Daoy (cell line): ENCODE measurements at places on chromosomes 1 and 21. TPM values are rescaled to one million over a fixed set of nuclear protein-coding genes. Genes with fewer than 3 reads are reported as not detected.

DNA sequence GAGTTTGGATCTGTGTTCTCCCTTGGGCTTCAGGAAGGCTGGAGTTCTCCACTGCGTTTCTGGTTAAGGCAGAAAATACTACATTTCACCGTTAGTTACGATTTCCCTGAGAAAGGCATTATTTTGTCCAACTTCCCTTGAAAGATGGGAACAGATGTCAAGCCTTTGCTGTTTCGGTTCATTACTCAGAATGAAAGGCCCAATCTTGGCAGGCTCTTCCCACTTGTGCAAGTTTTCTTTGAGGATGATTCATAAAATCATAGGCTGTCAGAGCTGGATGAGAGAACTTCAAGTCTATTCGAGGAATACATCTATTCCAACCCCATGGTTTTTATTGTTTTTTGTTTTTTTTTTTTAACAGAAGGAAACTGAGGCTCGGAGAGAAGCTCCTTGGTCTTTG lies 205.2 kb downstream of the GRIK3 start:
- DNase-seq = no peak

DNA sequence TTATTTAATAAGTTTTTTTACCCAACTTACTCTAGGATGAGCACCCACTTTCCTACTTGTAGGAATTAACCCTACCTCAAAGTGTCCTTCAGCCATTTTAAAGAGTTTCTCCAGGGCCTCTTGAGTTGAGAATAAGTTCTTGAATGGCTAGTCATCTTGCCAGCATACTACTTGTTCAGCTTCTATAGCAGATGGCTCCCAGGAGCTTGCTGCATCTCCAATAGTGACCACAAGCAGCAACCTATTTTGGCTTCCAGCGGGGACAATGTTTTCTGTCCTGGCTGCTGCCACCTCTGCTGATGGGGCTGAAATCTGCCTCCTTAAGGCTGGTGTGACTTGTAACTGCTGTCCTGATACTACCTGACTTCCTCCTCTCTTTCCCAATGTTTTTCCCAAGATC lies 20.8 kb upstream of the PIK3R3 start:
- DNase-seq = no peak

DNA sequence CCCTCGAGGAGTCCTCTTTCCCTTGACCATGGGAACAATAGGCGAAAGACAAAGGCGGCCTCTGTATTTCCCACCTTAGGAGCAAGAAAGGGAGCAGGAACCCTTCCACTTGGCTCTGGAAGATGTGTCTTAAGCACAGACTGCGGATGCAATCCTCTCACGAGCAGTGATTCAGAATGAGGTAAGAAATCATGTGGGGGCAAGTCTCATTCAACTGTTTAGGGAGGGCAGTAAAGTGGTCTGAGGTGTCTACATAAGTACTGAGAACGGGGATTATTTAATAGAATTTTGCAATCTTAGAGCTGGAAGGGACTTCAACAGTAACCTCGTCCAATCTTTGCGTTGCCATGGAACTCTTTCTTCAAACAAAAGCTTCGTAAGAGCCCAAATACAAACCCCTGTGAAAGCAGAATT lies 1.6 kb upstream of the DYRK3 start:
- DNase-seq = peak; percentile 80

- no peak for DNase-seq
Observed at GRCh38 chr1:162956922-162957321, 95.9 kb upstream of the CCDC190 start.

GRCh38 chr1:156889802-156890580 lies 3.5 kb upstream of the PEAR1 start:
- DNase-seq = peak; percentile 75

GRCh38 chr1:6248932-6249738 lies 5.2 kb downstream of the HES3 start:
- no peak for DNase-seq

- peak; percentile 31 for DNase-seq
Observed at GRCh38 chr1:3105167-3105863, 36.3 kb downstream of the PRDM16 start.

DNA sequence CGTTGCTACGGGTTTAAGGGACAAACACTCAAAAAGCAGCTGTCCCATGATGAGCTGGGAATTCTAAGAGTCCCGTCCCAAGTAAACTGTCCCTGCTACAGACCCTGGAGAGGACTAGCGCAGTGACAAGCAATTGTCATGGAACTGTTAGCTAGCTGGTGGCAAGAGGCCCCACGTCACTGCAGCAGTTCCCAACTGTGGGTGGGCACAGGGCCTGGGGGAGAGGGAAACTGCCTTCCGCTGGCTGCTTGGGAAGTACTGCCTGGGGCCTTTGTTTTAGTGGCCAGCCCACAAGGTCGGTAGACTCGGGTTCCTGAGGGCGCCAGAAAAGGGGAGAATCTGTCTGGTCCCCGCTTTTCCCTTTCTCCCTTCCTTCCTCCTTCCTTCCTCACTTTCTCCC lies 97.4 kb downstream of the LACTBL1 start:
- no peak for DNase-seq

GRCh38 chr1:72432645-72433267 lies 150.4 kb upstream of the NEGR1 start:
- DNase-seq = no peak

DNA sequence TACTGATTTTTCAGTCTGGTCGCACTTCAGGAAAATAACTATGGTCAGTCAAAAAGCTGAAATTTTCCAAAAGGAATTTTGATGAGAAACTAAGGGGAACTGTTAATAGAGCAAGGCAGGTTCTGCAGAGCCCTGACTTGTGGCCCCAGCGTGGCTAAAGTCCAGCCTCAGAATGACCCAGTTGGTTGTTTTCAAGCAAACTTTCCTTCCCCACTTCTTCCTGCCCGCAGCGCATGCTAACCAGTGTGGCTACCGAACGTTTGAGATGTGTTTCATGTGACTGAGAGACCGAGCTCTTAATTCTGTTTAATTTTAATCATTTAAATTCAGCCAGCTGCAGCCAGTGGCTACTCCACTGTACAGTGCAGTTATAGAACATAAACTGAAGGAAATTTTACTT lies 6.2 kb upstream of the IL10RB start:
- DNase-seq = no peak

- DNase-seq = peak; percentile 8
Observed at GRCh38 chr1:150820730-150821512, 12.9 kb upstream of the CTSK start.

DNA sequence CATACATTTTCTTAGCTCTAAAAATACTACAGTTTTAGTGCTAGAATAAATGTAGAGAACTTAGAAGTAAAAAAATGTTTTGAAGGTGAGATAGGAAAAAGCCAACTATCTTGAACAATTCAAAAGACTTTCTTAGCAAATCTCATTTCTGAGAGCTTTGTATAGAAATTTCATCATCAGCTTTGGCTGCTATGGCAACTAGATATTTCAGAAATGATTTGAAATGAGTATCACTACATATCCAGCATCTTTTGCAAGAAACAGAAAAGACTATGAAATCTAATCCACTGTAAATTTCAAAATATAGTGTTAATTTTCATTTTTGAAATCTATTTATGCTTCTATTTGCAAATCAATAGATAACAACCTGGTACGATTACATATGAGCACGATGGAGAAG lies 57.7 kb downstream of the RGS7 start:
- DNase-seq = no peak

Gene SYT6
- total RNA-seq = not detected in 2 replicates

Gene HSPB7
- total RNA-seq = 0.17 TPM in 1 of 2 replicates, not detected in the other

DNA sequence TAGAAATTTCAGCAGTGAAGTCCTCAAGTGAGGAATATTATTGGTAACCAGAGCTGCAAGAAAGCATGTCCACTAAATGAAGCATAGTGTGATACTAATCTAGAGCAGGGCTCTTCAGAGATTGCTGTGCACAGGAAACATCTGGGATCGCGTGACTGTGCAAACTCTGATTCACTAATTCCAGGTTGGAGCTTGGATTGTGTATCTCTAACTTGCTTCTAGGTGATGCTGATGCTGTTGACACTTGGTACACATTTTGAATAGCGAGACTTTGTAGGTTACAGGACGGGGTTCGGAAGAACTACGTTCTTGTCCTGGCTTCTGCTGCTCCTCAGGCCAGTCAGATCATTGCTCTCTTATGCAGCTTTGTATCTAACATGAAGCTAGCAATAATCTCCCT lies 66.5 kb downstream of the PRRX1 start:
- peak; percentile 16 for DNase-seq

- DNase-seq = peak; percentile 11
Observed at GRCh38 chr1:72229893-72230292, 52.4 kb downstream of the NEGR1 start.

GRCh38 chr1:45752014-45752413 lies 1.6 kb upstream of the IPP start:
- DNase-seq = no peak

GRCh38 chr1:31739346-31739745 lies 24.8 kb downstream of the ADGRB2 start:
- peak; percentile 38 for DNase-seq

- no peak for DNase-seq
Observed at GRCh38 chr1:41712081-41712480, 206.6 kb downstream of the HIVEP3 start.

DNA sequence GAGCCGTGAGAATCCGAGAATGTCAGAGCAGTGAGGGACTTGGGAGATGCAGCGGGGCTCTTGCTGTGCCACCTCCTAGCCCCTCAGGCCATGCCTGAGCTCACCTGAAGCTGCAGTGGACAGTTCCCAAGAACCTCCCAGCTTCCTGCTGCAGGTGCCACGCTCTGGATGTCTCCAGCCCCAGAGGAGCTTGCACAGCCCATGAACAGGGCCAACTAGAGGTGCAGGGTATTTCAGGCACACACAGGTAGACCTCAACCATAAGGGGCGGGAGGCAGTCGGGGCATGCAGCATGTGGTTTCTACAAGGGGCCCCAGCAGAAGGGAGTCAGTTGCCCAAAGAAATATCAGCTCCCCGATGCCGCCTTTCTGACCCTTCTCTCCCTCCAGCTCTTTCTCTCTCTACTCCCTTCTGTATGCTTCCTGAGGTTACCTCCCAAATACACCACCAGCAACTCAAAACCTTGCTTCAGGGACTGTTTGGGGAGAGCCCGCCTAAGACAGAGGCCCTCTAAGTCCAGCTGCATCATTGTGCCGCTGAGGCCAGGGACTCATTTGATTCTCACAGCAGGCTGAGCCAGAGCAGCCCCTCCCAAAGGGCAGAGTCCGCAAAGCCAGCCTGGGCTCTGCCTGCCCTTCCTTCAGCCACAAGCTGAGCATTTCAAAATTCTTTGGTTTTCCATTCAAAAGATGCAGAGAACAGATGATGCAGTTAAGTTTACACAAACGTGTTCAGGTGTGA lies 209.8 kb downstream of the MATN1 start:
- DNase-seq = no peak

DNA sequence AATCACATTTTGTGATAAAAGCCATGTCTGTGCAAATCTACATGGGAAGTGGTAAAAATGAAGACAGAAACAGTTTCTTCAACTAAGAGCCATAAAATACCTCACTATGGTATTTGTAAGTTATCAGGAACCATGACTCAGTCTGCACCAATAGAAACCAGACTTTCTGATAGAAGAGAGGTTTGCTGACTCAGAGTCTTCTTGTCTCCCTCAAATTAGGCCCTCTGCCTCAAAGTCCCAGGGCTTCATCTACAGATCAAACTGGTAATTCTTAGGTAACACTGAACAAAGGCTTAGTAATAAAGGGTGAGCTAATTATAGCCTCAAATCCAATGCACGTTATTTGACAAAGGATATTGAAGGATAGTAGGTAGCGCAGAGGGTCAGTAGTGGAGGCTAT lies 30.9 kb upstream of the SSX2IP start:
- peak; percentile 26 for DNase-seq

- DNase-seq = peak; percentile 17
Observed at GRCh38 chr1:240149484-240150094, 57.9 kb downstream of the FMN2 start.

DNA sequence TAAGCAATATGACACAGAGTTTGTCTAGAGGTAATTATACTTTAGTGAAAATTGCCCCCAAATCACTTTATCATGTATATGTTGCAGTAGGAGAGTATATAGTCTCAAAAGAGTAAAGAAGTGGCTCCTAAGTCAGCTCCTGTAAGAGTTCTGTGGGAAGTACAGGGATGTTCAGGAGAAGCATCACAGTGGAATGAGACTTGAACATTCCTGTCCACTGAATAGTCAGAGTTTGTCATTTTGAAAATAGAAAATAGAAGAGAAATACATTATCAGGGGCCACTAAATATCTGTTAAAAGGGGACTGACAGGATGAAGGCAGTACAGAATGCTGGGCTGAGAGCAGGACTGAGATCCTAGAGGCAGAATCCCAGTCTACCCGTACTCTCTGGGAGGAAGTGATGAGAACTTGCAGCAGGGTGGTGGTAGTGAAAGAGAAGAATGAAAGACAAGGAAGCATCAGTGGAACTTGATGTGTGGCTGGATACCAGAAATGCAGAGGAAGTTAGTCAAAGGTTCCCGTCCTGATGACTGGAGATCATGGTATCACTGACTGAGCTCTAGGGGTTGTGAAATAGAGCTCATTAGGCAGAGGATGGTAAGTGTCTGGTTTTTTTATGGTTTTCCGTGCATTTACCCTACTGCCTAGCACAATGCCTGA lies 153.4 kb downstream of the FMN2 start:
- peak; percentile 27 for DNase-seq

DNA sequence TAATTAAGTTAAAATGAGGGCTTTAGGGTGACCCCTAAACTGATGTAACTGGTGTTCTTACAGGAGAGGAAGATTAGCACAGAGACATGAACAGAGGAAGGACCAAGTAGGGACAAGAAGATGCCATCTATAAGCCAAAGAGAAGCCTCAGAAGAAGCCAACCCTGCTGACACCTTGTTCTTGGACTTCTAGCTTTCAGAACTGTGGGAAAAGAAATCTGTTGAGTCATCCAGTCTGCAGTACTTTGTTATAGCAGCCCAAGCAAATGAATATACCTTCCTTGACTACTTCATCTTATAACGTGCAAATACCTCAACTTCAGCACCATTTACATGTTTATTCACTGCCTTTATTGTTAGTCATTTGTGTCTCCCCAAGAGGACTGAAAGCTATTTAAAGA lies 3.4 kb downstream of the ZBTB21 start:
- DNase-seq = no peak

DNA sequence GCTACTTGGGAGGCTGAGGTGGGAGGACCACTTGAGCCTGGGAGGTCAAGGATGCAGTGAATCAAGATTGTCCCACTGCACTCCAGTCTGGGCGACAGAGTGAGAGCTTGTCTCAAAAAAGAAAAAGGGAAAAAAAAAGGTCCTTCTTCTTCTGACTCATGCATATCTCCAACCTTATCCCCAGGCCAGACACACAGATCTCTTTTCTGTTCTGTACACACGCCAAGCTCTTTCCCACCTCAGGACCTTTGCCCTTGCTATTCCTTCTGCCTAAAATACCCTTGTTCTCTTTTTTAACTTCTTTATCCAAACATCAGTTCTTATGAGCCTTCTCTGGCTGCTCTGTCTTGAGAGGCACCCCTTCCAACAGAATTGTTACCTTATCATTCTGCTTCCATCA lies 22.1 kb downstream of the PLEKHO1 start:
- DNase-seq = no peak

GRCh38 chr1:86616871-86617270 lies 70.0 kb downstream of the CLCA4 start:
- no peak for DNase-seq

GRCh38 chr1:207838156-207839082 lies 72.5 kb downstream of the CD34 start:
- no peak for DNase-seq

GRCh38 chr1:116766616-116767469 lies 12.6 kb downstream of the CD2 start:
- DNase-seq = no peak
